ENCODE measurements at places on chromosomes 2 and 18.

DNA sequence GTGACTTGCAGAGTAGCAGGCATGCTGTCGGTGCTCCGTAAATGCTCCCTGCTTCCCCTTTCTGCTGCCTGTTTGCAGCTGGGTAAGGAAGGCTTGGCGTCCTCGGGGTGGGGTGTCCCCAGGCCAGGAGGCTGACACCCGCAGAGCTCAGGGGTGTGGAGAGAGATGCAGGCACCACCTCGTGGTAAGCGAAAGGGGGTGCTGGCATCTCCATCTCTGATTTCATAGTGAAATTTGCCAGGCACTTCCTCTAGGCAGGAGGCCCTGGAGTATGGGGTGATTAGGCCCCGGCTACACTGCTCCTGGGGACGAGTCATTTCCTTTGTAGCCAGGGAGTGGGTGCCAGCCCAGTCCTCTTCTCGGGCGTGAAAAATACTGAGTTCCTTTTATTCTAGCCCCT is 160.4 kb downstream of the KLHL29 start:
- no peak for DNase-seq

- DNase-seq = peak; percentile 45
Observed at GRCh38 chr2:134258684-134259388, 5.0 kb downstream of the MGAT5 start.

DNA sequence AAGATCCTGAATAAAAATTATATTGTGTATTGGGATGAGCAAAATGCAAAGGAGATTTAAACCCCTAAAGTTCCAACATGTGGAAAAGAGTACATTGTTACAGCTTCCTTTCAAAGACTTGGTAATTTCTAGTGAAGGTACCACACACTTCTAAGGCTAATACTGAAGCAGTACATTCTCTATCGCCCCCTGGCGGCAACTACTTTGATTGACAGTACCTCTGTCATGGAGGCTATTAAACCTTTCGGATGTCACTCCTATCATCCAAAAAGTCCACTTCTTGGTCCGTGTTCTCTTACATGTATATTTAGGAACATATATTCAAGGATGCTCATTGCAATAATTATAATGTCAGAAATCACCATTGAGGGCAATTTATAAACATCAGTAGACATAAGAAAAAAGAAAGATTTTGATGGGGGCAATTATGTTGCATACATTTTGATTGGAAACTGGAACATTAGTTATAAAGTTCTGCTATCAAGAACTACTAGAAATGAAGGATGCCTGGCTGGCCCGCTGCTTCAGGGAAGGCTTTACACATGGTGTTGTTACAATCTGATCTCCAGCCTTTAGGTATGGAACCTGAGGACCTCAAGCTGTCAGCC is 601.6 kb downstream of the CPS1 start:
- peak; percentile 41 for DNase-seq

DNA sequence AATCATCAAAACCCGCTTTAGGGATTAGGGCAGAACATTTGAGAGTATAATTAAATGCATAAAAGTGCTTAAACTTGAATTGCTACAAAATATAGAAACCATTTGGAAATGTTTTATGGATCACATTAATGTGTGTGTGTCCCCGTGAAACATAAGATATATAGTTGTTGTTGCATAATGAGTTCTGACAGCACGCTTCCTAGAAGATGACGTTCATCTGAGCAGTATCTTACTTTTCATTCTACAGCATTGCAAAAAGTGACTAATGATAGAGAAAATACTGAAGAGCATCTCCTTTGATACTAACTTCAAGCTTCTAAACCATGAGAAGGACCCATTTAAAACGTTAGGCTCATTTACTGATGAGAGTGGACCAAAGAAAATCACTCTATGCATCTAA is 63.7 kb downstream of the SLC8A1 start:
- no peak for DNase-seq

DNA sequence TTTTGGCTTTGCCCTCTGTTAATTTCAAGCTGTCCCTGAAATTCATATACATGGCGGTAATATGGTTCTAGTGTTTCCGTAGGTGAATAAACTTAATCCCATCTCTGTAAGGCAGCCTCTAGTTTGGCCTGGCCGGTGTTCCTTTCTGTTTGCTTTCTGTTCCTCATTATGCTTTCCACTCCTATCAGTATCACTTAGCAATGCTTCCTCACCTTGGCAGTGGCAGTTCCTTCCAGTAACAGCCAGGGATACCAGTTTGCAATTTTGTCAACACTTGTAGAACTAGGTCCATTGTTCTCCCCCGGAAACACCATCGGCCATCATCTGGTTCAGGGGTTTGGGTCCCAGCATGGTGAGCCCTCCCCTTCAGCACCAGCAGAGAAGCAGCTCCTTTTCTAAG is 18.2 kb upstream of the TNP1 start:
- no peak for DNase-seq

DNA sequence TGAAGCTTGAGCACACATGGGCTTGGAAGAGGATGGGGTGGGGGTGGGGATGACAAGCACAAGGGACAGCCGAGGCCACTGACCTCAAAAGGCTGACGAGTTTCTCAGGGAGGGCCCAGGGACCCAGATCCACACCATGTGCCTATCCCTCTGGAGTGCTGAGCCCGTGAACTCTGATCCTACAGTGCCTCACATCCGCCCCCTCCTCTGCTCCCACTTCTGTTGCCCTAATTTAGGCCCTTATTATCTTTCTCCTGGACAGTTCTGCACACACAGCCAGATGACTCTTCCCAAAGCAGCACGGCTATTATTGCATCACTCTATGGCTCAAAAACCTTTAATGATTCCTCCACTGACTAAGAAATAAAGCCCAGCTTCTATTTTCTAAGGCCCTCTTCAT is 24.8 kb downstream of the CYRIA start:
- DNase-seq = no peak

GRCh38 chr2:38565333-38565732 is 37.4 kb downstream of the HNRNPLL start:
- no peak for DNase-seq

- no peak for DNase-seq
Observed at GRCh38 chr18:58788971-58789875, 75.5 kb upstream of the ZNF532 start.

GRCh38 chr18:9898792-9899549 is 13.2 kb downstream of the TXNDC2 start:
- DNase-seq = no peak

DNA sequence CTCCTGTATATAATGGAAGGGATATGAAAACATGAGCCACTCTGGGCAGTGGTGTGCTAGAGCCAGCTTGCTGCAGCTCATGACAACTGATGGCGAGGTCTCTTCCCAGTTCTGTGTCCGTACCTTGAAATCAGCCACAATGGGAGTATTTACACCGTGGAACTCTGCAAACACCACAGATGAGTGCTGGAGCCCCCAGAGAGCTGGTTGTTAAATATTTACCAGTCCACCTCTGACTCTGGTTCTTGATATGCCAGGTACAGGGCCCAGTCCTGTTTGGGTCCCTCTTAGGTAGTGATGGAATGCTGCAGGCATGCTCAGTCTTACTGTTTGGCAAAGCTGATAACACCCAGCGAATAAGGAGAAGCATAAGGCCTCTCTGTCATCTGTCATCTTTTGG is 116.1 kb upstream of the GLI2 start:
- DNase-seq = no peak

DNA sequence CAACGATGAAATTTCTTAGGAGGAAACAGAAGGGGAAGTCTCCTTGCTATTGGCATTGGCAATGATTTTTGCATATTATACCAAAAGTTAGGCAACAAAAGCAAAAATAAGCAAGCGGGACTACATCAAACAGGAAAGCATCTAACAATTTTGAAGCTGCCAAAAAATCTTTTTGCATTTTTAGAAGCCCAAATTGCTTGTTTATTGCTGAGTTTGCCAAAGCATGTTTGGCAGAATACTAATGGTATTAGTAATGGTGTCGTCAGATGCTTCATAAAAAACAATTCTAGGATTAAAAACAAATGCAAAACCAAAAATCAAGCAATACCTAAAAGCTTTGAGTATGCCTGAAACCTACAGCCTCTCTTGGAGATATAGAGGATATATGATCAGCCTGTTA is 80.0 kb downstream of the GALR1 start:
- no peak for DNase-seq

DNA sequence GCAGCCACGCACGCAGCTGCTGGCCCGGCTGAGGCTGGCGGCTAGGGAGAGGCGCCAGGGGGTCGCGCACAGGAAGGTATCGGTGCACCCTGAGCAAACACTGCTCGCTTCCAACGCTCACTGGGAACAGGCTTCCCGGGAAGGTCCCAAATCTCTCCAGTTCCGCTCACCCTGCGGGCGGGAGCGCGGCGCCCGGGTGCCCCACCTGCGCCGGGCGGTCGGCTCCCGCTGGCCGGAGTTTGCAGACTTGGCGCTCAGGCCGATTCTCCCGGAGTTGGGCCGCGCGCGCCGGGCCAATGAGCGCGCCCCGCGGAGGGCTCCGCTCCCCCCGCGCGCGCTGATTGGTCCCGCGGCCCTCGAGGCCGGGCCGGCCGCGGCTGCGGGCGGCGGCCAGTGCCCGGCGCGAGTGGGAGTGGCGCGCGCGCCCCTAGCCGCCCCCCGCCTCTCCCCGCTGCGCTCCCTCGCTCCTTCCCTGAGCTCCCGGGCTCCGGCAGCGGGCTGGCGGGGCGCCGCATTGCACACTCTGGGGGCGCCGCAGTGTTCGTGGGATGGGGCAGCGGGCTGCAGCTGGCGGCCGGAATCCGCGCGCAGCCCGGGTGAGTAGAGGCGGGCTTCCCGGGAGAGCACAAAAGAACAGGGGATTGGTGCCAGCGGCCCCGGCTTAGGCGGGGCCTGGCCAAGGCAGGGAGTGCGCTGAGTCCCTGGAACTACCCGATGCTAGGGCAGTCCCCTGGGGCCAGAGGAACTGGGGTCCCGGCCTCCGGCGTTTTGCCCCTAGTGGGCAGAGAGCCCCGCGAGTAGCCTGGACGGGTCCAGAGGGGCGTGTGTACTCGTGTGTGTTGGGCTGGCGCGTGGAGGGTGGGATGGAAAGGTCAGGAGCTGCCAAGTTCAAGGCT is at the start of gene LYPD6:
Gene LYPD6 (plus strand): TSS at position 461 of the 896 bp plus-strand sequence. CDS start 107,122 bp downstream, outside the sequence.
- no peak for DNase-seq

GRCh38 chr18:78772360-78773302 is 207.0 kb upstream of the SALL3 start:
- no peak for DNase-seq

DNA sequence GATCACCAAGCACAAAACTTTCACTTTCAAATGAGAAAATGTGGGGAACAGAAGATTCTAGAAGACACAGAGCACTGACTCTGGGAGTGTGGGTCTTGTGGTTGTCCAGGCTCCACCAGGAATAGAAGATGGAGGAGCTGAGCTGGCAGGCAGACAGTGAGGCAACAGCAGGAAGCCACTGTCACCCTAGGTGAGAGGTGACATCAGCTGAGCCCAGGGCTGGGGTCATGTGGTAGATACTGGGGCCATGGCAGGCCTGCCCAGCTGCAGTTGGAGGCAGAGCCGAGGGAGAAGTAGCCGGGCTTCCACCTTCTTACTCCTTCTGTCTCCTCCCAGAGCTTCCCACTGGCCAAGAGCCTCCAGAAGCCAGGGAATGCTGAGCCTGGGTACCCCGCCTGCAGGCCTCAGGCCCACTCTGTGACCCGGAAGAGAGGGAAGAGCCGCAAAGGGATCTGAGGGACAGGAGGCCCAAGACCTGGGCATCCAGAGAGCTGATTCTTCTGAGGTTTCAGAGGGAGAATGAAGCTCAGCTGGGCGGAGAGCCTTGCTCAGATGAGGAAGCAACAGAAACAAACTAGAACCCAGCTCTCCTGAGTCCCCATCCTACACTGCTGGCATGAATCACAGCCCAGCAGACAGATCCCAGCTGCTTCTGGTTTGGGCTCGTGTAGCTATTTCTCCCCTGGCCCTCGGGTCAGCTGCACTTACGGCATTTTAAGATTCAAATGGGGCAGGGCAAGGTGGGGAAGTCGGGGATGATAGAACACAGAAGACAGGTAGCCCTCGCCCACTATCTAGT is 39.8 kb upstream of the ASAP2 start:
- DNase-seq = no peak

DNA sequence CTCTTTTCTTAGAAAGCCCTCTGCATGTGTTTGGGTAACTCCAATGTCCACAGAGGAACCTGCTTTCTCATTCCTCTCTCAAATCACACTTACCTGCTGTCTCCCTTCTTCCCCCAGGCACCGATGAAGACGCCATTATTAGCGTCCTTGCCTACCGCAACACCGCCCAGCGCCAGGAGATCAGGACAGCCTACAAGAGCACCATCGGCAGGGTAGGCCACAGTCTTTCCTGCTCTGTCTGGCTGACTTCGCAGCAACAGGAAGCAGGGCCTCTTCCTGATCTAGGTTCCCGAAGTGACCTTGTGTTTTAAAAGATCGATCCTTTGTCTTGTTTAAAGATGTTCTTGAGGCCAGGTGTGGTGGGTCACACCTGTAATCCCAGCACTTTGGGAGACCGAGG is 25.0 kb upstream of the GMCL1 start:
- DNase-seq = no peak

- no peak for DNase-seq
Observed at GRCh38 chr2:176082824-176083751, 674 bp downstream of the EVX2 start.

- DNase-seq = no peak
Observed at GRCh38 chr2:62939735-62940491, 110.7 kb upstream of the OTX1 start.

GRCh38 chr2:214386720-214387119 is 24.1 kb upstream of the VWC2L start:
- no peak for DNase-seq

Measured in stimulated activated CD4-positive, alpha-beta T cell treated with anti-CD3 and anti-CD28 coated beads, Interleukin-1b, Interleukin-23, amount 100 ng/mL, for 1 hour (primary cell).